CD4-positive, alpha-beta T cell treated with Interleukin-15 for 4 hours (primary cell): ENCODE measurements at places on chromosomes 5 and 9.

- no peak for DNase-seq
Observed at GRCh38 chr9:125202846-125203618, 2.7 kb downstream of the RABEPK start.

GRCh38 chr9:133579601-133580418 is 29.4 kb downstream of the FAM163B start:
- DNase-seq: no peak

DNA sequence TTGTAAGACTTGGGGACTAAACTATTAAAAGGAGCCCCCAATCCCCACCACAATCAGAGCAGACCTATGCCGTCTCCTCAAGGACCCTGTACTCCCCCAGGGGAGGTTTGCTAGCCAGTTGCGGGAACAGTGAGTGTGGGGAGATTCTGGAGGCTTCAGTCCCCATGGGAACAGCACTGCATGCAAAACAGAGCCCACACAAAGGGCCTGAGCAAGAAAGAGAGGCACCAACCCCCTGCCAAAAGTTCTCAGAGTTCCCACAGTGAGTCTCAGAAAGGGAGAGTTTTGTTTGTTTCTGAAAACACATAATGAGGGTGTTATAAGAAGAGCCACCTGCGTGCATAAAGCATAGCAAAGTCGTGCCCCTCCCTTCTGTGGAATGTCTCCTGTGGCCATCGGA is 56.6 kb downstream of the CFAP90 start:
- no peak for DNase-seq

- peak; percentile 62 for DNase-seq
Observed at GRCh38 chr9:130034570-130034969, 8.4 kb downstream of the FNBP1 start.

DNA sequence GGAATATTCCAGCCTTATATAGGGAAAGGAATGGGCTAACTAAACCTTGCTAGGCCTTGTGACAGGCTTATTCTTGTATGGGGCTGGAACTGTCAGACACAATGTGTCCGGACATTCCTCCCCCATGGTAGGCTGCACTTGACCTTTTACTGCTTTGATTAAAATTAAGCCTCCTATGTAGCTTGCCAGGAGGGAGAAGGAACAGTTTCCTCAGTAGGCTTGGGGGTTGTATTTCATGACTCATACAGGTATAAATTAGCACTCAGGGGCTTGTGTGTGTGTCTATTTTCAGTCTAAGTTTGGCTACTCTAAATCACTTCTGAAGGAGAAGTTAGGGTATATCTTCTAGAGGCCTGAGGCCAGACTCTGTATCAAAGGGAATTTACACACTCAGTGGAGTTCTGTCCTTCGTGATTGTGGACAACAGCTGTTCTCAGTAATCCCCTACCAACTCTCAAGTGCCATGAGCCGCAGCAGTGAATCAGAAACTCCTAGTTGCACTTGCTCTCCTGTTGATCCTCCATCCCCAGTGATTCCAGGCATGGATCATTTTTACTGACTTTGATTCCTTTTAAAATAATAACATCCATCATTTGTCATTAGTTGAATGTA is 16.4 kb downstream of the ADAMTS16 start:
- DNase-seq: no peak

GRCh38 chr9:79266986-79267385 is 304.8 kb upstream of the TLE4 start:
- DNase-seq: no peak

DNA sequence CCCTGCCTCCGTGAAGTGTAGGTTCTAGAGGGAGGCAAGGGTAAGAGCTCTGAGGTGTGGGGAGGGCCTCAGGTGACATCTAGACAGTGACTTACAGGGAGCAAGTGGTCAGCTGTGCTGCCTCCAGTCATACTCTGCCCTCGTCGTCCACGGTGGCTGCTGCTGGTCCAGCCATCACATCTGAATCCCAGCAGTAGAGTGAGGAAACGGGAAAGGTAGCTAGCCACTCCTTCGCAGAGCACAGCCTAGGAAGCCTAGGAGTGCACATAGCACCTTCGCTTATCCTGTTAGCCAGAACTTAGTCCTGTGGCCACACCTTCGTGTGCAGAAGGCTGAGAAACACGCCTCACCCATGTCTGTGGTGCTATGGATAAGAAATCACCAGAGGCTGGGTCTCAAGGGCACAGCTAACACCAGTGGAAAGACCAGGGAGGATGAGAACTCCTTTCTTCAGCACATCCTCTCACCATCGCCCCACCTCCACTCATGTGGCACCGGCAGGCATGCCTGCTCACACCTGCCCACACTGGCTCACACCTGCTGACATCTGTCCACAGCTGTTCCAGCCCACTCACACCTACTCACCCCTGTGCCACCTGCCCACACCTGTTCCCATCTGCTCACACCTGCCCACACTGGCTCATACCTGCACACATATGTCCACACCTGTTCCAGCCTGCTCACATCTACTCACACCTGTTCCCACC is 44.5 kb upstream of the SLC6A19 start:
- no peak for DNase-seq

DNA sequence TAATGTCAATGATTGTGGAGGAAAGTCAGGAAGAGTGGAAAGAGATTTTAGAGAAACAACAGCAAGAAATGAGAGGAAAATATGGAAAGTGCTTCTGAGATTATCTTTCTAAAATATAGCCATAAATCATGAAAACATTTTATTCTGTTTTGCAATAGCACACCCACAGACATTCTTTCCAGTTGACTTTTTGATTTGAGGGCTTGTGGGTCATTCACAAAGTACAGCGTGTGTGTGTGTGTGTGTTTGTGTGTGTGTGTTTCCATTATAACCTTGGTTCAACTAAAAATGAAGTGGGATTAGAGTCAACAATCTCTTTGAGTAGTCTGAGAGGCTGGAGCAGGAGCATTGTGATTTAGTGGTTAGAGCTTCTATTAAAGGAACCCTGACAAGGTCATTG is 116.6 kb upstream of the GAS1 start:
- DNase-seq: no peak

DNA sequence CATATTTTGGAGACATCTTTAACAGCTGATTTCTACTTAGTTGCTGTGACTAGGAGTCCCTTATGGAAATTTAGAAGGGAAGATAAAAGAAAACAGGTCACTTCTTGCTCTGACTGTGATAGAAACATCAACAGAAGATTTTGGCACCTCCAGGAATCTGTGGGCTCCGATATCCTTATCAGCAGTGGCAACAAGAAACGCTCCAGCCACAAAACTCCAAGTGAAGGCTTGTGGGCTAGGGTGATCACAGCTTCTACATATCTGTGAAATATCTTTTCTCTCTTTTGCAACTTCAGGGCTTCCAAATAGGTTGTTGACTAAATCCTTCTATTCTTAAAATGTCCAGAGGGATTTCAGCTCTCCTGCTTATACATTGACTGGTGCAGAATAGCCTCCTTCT is 1625.5 kb upstream of the CDH6 start:
- no peak for DNase-seq

DNA sequence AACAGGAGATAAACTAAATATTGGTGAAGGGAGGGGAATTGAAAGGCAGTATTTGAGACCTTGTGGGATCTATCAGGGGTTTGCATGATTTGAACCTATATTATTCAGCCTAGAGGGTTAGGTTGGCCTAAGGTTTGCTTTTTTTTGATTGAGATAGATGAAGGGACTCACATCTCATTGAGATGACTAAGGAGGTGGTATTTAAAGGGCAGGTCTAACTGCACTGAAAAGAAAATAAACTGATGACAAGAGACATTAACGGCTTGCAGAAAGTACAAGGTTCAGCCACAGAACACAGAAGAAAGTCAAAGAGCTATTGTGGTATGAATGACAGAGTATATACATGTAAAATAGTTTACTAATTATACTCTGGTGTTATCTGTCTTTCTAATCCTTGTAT is 412.7 kb downstream of the CDH10 start:
- DNase-seq: no peak

GRCh38 chr9:134413890-134414623 is 87.8 kb downstream of the RXRA start:
- DNase-seq: no peak

GRCh38 chr5:14035859-14036503 is 91.5 kb upstream of the DNAH5 start:
- no peak for DNase-seq

GRCh38 chr9:130483371-130483971 is 38.7 kb downstream of the ASS1 start:
- DNase-seq: no peak

DNA sequence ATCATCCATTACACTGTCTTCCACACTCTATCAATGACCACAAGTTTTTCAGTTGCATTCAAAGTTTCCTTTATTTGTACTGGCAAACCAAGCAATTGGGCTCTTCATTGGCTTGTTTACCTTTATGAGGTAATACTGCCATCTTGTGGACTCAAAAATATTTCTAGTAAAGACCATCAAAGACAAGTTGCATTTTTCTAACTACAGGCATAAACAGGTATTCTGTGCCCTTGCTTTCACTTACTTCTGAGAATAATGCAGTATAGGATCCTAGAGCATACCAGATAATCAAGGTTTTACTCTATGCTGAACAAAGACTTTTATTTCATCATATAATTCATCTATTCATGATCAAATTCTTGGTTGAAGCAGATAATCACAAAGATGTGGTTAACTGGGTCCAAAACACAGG is 173.7 kb upstream of the POU5F2 start:
- peak; percentile 45 for DNase-seq

GRCh38 chr5:72006361-72006760 is 100.9 kb upstream of the MAP1B start:
- no peak for DNase-seq
